CD4-positive, alpha-beta T cell treated with Interleukin-15 for 4 hours (primary cell): ENCODE measurements at places on chromosomes 7 and 10.

- DNase-seq: peak; percentile 6
Measured at GRCh38 chr10:99234041-99234790, 1.4 kb downstream of the HPSE2 start.

DNA sequence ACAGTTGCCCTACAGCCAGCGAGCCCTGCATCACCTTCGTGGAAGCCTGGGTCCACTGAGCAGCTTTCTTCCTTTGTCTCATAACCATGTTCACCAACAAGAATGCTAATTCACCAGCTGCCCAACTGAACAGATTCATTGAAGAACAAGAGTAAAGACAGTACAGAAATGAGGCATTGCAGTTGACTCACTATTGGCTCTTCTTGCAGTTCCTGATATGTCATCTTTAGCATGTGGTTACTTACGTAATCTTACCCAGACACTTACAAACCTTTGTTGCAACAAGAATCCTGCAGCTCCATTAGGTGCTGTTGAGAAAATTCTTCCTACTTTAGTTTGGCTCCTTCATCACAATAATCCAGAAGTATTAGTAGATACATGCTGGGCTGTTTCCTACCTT, 174.0 kb upstream of the TPK1 start:
- DNase-seq: no peak

DNA sequence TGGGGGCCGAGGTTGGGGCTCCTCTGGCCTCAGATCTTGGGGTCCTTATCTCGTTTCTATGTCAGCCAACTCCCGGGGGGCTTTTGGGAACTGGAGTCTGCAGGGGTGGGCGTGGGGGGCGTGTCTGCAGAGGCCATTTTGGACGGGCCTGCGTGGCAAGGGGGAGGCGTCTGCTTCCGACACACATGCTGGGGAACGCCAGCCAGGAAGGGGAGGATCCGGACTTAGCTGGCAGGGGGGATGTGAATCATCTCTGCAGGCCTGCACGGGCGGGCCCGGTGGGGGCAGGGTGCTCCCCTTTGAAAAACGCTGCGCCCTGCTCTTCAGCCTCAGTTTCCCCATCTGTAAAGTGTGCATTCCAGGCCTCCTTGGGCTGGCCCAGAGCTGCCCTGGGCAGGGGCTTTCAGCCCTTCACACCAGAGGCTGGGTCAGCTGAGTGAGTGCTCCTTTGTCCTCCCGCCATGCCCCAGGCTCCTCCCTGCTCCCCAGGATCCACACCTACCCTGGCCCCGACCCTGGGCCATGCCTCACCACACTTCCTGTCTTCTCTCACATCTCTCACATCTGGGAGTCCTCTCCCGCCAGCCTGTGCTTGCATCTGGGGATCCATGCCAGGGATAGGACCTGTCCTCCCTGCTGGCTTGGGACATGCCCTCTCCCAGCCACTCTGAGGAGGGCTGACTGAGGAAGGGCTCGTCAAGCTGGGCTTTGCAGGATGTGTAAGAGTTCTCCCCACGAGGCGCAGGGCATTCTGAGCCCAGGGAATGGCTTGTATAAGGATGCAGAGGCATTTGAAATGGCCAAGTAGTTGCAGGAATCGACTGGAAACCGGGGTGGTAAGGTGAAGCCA, 172.6 kb upstream of the TNRC18 start:
- DNase-seq: peak; percentile 58

DNA sequence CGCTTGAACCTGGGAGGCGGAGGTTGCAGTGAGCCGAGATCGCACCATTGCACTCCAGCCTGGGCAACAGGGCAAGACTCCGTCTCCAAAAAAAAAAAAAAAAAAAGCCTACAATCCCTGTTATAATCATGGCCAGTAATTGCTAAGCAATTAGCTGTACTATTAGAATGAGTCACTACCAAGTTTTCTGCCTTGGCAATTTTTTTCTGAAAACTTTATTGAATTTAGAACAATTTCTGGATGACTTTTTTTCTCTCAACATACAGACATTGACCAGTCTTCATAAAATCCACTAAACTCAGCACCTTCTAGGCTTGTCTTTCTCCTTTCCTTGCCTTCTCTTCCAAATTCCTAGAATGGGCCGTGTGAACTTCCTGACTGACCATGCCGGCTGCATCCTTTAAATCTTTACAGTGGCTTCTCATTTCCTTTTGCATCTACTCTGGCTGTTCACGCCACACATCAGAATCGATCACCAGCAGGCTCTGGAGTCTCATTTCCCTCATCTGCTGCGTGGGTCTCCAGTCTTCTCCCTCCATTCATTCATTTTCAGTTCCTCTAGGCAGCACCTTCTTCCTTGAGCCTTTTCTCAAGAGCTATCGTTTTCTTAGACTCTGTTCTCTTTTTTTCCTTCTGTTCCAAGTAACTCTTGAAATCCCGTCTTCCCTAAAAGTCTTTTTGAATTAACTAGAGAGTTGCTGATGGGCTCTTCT, 107.9 kb downstream of the KAT6B start:
- DNase-seq: no peak

DNA sequence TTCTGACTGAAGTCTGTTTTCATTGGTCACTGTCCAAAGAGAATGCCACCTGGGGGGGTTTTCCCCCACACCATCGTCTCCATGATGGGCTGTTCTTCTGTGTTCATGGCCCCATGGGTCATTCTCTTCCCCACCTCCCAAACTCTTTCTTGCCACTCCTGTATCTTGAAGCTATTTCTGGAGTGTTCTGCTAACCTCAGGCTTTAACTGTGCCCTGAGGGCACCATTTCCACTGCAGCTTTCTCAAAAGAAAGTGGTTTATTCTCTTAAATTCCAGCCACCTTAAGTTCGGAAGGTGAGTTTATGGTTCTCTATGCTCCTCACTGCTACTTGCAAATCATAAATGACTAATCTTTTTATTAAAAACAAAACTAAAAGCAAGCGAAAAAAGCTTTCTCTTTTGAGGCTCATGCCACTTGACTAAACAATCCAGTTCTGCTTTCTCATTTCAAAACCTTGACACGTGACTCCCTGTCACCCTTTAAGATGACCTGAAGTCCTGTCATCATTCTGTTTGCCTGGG, 7.4 kb upstream of the APBB1IP start:
- DNase-seq: peak; percentile 66

DNA sequence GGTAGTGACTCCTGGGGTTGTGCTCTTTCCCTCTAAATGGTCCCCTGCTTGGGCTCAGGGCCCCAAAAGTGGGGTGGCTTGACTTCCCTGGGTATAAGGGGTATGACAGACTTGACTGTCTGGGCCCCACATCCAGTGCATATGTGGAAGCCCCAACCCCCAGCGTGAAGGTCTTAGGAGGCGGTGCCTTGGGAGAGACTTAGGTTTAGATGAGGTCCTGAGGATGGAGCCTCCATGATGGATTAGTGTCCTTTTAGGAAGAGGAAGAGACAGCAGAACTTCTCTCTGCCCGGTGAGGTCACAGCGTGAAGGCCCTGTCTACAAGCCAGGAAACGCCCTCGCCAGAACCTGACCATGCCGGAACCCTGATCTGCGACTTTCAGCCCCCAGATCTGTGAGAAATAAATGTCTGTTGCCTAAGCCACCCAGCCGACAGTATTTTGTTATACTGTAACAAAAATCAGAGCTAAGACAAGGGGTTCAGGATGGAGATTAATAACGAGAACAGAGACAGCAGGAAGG, 23.8 kb downstream of the PODXL start:
- no peak for DNase-seq

- no peak for DNase-seq
Measured at GRCh38 chr7:131404226-131404911, 76.7 kb downstream of the MKLN1 start.

GRCh38 chr10:73625004-73625883, 16.0 kb downstream of the MYOZ1 start:
- DNase-seq: peak; percentile 4

GRCh38 chr7:149819141-149819960, 18.8 kb upstream of the ZNF862 start:
- no peak for DNase-seq

DNA sequence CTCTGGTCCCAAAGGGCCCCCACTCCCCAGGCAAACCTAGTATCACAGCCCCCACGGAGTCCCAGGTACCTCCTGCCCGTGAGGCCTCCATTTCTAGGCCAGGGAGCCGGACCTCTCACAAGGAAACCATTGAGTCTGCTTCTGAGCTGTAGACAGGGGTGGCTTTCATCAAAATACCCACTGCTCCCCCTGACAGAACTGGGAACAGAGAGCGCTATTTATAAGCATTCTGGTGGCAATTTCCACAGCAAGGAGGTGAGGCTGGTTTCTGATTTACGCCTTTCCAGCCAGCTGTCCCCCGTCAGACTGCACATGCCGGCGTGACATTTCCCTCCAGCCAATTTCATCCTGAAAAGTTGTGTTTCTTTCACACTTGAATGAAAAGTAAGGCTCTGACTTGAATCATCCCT, 407.5 kb upstream of the PRKCQ start:
- no peak for DNase-seq

DNA sequence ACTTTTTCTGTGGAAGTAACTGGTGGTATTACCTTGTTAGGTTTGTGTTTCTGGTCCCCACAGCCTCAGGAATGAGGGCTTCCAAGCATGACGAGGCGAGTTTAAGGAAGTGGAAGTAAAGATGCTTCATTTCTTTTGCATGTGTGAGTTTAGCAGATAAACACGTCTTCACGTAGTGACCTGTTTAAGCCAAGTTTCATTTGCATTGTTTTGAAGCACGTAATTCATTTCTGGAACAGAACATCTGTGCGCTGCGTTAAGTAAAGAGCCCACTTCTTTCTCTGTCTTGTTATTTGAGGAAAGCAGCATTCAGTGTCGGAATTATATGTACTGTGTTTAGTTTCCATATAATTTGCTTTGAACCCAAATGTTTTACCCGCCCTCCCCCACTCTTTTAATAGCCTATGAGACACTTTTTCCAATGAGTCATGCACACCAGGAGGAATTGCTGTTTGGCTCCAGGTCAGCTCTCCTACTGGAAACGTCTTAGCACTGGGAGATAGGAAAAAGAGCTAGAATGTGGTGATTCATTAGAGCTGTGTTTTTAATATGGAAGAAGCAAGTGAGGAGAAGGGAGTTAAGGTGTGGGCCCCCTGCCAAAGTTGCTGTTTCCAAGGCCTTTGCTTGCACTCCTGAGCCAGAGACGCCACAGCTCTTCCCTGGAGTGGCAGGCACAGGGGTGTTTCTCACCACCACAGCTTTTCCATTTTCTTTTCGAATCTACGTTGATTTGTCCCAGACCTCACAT, 36.7 kb downstream of the BTBD16 start:
- no peak for DNase-seq

- DNase-seq: no peak
Measured at GRCh38 chr7:106346167-106346677, 61.4 kb upstream of the NAMPT start.

GRCh38 chr10:96556003-96556402, 30.8 kb downstream of the TM9SF3 start:
- DNase-seq: no peak

GRCh38 chr7:94182721-94183120, 178.6 kb upstream of the BET1 start:
- no peak for DNase-seq

DNA sequence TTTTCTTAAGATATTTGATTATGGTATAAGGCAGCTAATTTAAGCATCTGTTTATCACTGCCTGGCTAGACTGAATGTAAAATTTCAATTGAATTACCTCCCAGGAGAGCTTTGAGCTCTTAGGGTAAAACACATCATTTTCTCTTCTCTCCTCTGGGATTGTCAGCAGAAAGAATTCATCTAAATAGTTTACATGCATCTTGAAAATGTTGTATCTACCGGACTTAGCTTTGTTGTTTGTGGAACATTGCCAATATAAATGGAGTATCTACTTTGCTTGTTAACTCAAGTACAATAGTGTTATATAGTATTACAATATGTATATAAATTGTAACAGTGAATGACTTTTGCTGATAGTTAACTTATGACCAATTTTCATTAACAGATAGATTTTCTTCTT, 73.3 kb downstream of the TAF3 start:
- no peak for DNase-seq

DNA sequence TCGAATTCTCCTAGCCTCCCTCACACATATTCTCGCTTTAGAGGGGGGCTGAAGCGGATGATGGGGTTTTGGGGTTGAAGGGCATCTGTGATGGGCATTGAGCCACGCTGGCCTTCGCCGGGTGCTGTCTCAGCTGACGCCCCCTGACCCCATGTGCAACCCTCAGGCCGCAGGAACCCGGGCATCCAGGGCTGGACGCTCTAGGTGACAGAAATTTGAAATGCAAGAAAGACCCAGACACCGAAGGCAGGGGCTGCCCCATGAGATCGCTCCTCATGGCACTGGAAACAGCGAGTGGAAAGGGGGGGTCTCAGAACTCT, 664 bp upstream of the C10orf88 start:
- no peak for DNase-seq

DNA sequence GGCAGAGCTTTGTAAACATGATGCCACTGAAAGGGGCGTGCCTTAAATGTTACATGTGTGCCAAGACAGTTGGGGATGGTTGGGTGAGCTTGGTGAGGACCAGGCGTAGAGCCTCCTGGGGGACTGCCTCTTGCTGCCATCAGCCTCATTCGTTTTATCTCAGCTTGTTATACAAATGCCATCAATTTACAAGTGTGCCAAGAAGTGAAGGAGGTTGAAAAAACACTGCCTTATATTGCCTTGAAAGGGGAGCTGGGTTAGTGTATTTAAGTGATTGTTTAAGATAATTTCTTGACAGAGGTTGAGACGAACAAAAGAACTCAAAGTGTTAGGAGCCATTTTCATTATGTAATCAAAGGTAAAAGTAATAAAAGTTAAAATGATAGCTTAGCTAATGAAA, 354.7 kb downstream of the PHTF2 start:
- DNase-seq: no peak

- no peak for DNase-seq
Measured at GRCh38 chr7:153090764-153091163, 331.2 kb downstream of the ACTR3B start.

DNA sequence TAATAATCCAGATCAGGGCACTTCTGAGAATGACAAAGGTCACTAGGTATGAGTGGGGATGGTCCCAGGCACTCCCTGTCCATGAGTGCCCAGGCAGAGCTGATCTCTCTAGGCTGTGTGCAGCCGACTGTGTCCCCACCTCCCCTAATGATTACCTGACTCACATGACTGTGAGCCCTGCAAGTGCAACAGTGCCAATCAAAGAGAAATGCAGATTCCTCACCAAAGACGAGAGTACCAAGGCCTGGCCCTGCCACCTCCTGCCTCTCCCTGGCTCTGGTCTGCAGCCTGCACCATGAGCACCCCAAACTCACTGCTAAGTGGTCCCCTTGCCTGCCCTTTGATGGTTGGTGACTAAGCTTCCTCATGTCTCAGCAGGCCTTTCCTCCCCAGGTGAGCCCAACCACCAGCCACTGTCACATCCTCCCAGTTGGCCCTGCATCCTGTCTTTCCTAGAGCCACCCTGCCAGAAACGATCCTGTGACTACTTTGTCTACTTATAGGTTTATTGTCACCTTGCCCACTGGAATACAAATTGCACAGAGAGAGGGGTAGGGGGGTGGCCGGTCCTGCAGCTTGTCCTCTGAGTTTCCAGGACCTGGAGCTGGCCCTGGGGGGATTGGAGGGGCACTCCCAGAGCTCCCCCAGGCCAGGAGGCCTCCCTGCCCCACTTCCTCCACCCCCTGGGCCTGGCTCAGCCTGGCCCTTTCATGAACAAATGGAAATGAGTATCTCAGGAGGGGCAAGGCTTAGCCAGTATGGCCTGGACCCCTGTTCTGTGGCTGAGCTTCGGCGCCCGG, 22.4 kb upstream of the GDF10 start:
- peak; percentile 50 for DNase-seq
